ENCODE measurements at places on chromosomes 1 and 21.

DNA sequence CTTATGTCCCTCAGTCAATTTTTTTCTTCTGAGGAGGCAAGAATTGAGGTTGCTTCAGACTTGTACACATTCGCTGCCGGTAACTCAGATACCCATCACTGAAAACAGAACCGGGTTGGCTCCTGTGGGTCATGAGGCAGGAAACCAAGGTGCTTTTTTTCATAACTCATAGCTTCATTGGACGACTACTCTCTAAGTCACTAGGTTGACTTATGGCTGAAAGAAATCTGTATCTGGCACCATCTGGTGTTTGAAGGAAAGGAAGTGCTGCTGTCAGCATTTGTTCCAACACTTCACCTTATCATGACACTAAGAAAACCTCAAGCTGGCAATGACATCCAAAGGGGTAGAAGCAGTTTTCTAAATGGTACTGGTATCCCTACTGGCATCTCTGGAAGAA, 82.3 kb downstream of the TBX19 start:
- peak; percentile 10 for DNase-seq

GRCh38 chr1:106637566-106637965, 418.9 kb upstream of the PRMT6 start:
- DNase-seq = no peak

- no peak for DNase-seq
Measured at GRCh38 chr1:190963321-190963720, 485.7 kb upstream of the BRINP3 start.

DNA sequence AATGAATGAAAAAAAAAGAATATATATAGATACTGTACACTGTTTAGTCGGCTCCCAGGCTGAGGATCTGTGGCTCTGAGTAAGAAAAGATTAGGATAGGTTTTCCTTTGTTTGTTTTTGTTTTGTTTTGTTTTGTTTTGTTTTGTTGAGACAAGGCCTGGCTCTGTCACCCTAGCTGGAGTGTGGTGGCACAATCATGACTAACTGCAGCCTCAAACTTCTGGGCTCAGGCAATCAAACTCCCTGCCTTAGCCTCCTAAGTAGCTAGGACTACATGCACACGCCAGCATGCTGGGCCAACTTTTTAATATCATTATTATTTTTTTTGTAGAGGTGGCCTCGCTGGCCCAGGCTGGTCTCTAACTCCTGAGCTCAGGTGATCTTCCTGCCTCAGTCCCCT, 87.9 kb upstream of the PTBP2 start:
- DNase-seq = no peak

DNA sequence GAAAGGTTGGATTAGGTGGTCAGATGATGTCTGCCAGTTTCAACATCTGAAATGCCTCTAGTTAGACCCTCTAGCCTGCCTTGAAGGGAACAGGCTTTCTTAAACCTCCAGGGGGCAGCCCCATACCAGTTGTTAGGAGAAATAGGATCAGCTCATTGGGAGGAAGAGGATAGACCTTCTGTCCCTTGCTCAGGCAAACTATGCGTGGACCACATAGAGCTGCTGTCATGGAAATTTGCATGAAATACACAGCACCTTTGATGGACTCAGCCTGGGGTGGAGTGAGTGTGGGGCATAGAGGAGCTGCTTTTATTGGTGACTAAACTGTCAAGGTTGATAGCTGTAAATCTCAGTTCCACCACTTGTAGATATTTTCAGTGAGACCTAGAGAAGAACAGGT, 38.4 kb upstream of the SPAG17 start:
- DNase-seq = no peak

DNA sequence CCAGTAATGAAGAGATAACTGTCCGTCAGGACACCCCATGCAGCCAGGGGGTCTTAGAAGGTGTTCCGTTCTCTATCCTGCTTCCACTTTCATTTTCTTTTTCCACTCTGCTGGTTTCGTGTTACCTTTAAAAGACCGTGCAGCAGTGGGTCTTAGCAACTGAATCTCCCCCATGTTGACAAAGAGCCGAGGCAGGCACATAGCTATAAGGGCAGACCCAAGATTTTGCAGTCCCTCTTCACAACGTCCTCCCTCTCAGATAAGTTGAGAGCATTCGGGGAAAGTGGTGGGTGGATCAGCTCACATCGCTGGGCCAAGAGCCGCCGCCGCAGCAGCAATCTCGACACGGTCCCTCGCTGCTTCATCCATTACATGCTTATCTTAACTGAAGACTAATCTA, 355.5 kb downstream of the LMO4 start:
- no peak for DNase-seq

- DNase-seq = no peak
Measured at GRCh38 chr1:115237507-115237906, 100.5 kb downstream of the NGF start.

DNA sequence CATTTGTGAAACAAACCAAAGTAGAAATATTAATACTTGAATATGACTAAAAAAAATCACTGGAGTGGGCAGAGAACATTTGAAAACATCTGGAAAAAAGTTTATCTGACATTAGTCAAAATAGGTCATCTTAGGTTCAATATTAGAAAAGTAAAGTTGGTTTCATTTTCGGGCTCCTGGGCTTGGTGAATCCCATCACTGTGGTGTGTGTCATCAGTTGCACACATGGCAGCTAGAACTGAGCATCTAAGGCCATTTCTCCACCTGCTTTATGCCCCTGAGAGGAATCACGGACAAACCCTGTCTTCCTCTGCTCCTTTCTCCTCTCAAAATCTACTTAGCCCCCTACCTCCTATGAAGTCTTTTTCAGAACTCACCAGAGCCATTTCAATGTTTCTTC, 5.4 kb downstream of the HSD11B1 start:
- DNase-seq = no peak

- DNase-seq = no peak
Measured at GRCh38 chr1:53122961-53123413, 19.5 kb downstream of the SLC1A7 start.

- DNase-seq = no peak
Measured at GRCh38 chr21:39968010-39968409, 100.8 kb downstream of the PCP4 start.

GRCh38 chr1:243294723-243295121, 38.9 kb downstream of the SDCCAG8 start:
- DNase-seq = no peak

DNA sequence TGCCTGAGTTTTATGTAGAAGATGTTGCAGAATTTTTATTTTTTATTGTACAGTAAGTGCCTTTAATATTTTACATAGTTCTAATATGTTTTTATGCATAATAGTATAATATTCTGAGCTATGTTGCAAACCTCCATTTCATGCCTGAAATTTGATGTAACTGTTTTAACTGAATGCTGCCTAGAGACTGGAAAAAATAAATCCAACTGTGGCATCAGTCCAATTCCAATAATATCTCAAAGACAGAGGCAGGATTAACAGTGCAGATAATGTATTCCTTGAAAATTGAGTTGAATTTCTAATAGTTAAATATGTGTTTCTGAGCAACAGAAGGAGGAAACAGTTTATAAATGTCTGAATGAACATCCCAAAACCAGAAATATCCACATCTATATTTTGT, 61.1 kb upstream of the KIF1B start:
- no peak for DNase-seq

- no peak for DNase-seq
Measured at GRCh38 chr1:205812271-205812877, 624 bp downstream of the SLC41A1 start.

GRCh38 chr21:28754127-28754611, 238.5 kb downstream of the LTN1 start:
- no peak for DNase-seq

DNA sequence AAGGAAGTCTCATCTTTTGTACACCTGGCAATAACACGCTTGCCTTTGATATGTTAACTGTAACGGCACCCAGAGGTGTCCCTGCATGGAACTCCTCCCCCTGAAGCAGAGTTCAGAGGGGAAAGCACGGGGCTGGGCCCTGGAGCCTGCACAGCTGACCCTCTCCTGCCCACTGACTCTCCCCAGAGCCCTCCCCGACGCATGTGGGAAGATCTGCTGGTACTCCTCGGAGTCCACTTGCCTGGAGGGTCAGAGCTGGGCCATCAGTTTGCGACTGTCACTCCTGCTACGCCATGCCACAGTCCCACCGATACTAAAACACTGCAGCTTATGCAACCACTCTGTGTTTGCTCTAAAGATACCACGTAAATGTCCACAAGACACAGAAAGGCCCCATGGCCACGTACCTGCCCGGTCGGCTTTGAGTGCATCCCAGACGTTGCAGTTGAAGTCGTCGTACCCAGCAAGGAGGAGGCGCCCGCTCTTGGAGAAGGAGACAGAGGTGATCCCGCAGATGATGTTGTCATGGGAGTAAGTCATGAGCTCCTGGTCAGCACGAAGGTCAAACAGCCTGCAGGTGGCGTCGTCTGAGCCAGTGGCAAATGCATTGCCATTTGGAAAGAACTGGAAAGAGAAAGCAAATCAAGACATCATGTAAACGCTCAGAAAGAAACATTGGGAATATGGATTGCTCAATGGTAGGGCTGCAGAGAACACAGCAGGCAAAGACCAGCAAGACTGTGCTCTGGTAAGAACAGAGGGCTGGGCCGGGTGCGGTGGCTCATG, 10.6 kb upstream of the NADK start:
- DNase-seq = no peak

DNA sequence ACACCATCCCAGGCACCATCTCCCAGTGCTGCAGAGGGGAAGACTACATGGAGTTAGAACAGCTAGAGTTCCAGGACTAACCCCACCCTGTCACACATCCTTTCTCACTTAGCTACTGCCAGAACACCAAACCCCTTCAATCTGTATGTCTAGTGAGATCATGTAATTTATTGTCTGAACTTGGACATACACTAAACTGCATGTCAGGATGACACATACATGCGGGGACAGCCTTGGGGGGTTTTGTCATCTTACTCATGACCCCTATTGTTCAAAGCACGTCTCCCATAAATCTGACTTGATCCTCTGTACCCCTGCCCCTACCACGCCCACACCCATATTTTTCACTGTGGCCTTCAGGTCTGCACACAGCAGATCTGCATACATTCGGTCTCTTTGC, 71.3 kb downstream of the GABPA start:
- DNase-seq = no peak

DNA sequence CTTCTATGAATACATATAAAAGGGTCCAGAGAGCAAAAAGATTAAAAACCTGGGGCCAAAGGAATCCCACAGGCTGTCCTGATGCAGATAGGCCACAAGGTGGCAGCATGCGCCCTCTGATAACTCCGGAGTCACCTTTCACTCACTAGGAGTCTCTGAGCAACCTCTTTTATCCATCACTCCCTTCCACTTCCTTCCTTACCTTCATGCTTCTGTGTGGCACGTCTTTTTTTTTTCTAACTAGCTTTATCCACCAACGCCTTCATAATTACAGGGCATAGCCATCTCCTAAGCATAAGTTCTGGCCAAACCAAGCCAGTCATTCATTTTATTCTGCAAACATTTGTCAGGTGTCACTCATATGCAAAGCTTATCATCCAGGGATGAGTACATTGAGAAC, 3.9 kb upstream of the PGLYRP4 start:
- DNase-seq = no peak

- DNase-seq = no peak
Measured at GRCh38 chr1:221805121-221805520, 63.2 kb upstream of the DUSP10 start.

GRCh38 chr1:226956942-226957713, 17.0 kb downstream of the COQ8A start:
- DNase-seq = no peak

- no peak for DNase-seq
Measured at GRCh38 chr1:156998301-156998700, 47.2 kb downstream of the ARHGEF11 start.

GRCh38 chr21:39961251-39961650, 94.0 kb downstream of the PCP4 start:
- no peak for DNase-seq

DNA sequence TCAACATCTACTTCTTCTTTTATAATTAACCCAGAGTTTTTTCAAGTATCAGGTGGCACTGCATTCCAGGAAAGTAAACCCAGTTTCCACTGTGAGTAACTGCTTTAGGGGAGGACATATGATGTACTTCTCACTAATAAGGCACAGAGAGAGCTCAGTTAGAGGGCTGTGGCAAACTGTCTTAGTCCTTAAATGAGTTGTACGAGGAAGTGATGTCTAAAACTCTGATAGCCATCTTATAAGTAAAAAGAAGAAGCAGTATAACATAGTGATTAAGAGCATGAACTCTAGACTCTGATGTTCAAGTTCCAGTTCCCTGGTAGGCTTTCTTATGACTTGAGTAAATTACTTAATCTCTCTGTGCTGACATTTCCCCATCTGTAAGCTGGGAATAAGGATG, 58.7 kb upstream of the PTGS2 start:
- no peak for DNase-seq

GRCh38 chr1:117642963-117643362, 37.1 kb downstream of the TENT5C start:
- DNase-seq = no peak

DNA sequence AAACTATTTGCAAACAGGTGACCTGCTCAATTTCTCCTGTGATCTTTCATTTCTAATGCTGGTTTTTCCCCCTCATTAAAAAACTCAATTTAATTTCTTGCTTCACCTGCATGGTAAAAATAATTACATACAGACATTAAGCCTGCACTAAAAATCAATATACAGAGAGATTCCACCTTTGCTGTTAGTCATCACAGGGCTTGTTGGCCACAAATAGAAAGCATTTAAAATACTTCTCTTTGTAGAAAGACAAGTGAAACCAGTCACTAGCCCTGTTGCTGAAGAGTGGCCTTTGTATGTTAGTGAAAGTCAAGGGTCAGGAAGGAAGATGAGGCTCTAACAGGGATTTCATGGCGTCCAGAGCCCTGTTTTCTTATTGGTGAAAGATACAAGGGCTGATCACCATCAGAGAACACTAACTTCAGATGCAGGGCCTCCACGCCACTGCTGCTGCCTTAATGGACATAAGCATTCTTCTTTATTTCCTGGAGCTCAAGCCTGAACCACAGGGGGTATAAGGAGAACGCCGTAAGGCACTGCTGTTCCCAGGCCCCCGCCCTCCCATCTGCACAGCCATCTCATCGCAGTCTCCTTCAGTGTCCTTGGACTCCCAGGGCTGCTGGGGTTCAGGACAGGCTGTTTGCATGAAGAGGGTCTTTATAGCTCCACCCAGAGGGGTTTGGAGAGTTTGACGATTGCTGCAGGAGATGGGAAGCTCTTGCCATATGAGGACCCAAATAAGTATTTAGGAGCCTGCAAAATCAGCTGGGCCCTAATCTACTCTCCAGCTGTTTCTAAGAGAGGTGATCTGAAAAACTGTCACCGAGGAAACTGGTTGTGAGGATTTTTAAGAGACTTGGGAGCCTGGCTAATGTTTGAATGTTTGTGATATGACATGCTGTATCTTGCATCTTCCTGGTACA, 117.3 kb upstream of the IRF2BP2 start:
- no peak for DNase-seq

GRCh38 chr21:41763398-41763931, 3.4 kb downstream of the RIPK4 start:
- no peak for DNase-seq

Data from stimulated activated CD4-positive, alpha-beta T cell treated with anti-CD3 and anti-CD28 coated beads, Interleukin-15, amount 100 ng/mL, for 1 hour (primary cell).